ENCODE measurements at places on chromosomes 6 and 20.

DNA sequence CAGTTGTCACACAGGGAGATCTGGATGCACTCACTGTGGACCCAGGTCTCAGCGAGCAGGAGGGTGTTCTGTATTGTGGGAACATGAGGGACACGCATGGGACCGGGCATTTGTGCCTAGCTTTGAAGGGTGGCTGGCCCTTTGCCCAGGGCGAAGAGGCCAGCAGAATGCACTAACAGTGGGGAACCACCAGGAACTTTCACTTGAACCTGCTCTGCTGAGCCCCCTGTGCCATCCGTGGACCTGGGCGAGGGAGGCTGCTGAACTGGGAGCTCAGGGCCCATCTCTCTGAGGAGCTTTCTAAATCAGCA lies 1.2 kb upstream of the ULBP2 start:
- no peak for DNase-seq

DNA sequence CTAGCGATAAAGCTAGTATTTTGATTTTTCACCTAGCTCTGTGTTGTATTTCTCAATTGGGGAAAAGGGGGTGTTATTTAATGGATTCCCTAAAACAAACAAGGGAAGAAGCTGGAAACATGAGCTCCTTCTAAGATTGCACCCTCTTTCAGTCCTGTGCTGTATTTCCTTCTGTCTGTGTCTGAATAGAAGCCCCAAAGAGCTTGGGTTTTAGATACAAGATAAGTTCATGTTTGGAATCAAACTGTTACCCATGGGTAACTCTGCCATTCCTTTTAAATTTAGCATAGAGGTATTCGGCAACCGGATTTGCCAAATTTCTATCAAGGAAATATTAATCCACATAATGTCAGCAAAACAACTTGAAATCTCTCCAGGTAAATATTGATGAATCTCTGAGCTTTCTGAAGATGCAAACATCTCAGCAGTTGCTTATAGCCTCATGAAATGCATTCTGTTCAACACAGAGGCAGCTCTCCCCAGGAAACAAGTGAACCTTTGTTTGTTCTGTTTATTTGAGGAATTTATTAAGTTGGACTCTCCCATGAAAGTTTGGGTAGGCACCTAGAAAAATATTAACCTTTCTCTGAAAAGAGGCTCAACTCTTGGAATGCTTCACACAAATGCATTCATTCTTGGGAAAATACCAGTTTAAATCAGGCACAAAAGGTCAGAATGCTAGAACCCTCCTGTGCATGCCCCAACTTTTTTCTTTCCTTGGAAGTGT lies 9.9 kb upstream of the SCGN start:
- DNase-seq: no peak

DNA sequence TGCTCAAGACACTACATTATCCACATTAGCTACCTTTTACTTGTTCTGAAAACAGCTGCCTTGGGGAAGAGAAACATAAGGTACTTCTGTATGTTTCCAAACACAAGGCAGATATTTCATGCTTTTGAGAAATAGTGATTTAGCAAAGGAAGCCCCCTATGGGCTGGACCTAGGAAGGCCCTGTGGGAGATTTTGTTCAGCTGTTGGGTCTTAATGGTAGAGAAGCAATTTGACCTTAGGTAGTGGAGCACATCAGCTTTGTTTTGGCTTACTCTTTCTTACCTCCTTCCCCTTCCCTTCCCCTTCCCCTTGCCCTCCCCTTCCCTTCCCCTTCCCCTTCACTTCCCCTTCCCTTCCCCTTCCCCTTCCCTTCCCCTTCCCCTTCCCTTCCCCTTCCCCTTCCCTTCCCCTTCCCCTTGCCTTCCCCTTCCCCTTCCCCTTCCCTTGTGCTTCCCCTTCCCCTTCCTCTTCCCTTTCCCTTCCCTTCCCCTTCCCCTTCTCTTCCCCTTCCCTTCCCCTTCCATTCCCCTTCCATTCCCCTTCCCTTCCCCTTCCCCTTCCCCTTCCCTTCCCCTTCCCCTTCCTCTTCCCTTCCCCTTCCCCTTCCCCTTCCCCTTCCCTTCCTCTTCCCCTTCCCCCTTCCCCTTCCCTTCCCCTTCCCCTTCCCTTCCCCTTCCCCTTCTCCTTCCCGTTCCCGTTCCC lies 84.6 kb downstream of the ANKS1A start:
- no peak for DNase-seq

DNA sequence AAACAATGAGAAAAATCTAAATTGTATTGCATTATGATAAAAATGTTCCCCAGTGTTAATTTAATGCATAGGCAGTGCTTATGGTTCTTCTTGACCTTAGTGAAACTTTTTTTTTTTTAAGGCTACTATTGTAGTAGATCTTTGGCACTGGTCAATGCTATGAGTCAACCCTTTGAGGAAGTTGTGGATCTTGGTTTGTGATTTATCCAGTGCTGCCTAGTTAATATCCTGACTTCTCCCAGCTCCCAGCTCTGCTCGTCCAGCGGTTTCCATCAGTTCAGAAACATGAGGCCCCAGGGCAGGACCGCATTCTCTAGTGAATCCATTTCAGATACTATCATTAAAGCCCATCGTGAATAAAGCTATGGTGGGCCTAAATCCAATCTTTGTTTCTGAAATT lies 364.5 kb upstream of the JARID2 start:
- no peak for DNase-seq

GRCh38 chr6:37077905-37078296 lies 72.4 kb downstream of the FGD2 start:
- DNase-seq: no peak

- no peak for DNase-seq
Observed at GRCh38 chr6:130752267-130752666, 74.9 kb upstream of the SMLR1 start.

DNA sequence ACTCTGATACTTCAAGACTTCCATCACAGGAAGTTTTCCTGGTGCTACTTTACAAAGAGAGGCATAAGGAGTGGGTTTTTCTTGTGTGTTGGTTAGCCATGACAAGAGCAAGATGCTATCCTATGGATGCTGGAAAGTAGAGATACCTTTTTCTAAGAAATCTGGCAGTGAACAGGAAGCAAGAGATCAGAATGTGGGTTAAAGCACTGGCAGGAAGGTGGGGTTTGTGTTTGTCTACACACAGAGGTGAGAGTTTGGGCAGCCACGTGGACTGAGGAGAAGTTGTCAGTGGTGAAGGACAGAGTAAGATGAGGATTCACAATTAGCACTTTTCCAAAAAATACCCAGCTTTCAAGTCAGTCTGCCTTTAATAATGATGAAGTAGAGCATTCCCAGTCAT lies 17.9 kb downstream of the SLC2A12 start:
- no peak for DNase-seq

DNA sequence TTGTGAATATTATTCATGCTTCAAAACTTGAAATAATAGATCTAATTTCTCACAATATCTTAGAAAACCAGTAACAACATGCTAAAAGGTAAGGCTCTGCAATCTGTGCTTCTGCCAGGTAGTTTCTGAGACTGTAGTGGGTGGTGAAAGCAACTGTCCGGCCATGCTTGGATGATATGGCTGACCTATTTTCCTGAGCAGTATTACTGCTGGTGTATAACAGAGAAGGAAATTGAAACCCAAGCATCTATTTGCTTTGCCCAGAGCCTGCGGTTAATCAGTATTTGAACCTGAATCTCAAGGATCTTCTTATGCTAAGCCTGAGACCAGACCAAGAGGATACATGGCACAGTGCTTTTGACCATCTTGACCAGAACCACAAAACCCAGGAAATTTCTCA lies 563.8 kb downstream of the COL12A1 start:
- DNase-seq: no peak

- DNase-seq: no peak
Observed at GRCh38 chr6:52045033-52045432, 42.4 kb downstream of the PKHD1 start.

DNA sequence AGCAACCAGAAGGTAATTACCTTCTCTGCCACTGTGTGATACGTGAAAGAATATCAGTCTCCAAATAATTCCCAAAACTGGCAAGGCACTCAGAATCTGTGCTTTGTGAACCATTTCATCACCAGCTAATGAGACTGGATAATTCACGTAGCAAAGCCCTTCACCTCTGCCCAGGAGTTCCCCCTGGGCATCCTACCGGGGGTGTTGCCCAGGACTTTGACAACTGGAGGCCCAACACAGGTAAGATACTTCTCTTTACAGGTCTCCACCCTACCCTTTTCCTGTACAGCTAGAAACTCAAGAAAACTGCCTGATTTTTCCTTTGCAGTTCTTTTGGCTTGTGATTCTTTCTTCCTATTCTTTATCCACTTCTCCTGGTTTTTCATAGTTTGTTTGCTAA lies 2.7 kb upstream of the CD24 start:
- no peak for DNase-seq

DNA sequence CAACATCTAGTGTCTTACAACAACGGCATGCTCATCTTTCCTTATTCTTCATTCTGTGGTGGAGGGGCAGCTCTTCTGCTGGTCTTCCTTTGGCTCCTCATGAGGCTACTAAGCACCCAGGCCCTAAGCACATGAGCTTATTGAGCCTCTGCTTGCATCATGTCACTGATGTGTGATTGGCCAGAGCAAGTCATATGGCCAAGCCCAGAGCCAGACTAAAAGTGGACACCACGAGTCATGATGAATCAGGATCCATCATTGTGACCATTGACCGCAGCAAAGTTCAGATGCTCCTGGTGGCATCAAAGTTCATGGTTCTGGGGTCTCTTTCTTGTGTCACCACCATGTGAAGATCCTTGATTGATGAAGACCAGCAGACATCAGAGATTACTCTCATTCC lies 192.0 kb upstream of the FOXA2 start:
- DNase-seq: no peak

- no peak for DNase-seq
Observed at GRCh38 chr6:4554645-4555044, 221.6 kb upstream of the CDYL start.

GRCh38 chr6:10429638-10430427 lies 15.0 kb upstream of the TFAP2A start:
- DNase-seq: no peak

DNA sequence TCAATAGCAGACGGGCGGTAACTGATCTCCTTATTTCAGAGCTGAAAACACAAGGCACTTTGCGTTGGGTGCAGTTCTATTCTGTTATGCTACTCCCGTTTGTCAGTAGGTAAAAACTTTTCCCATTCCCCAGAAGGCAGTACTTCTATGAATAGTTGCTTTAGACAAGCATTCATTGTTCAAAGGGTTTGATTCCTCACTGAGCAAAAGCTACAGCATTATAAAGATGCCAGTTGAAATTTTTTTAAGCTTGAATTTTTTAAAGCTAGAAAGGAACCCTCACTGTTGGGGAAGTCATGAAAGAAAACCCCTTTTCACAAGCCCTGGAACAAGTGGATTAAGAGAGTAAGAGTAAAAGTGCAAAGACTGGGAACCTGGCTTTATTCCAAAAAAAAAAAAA lies 42.3 kb downstream of the FUT9 start:
- DNase-seq: no peak

- no peak for DNase-seq
Observed at GRCh38 chr6:6455272-6455671, 133.2 kb upstream of the LY86 start.

DNA sequence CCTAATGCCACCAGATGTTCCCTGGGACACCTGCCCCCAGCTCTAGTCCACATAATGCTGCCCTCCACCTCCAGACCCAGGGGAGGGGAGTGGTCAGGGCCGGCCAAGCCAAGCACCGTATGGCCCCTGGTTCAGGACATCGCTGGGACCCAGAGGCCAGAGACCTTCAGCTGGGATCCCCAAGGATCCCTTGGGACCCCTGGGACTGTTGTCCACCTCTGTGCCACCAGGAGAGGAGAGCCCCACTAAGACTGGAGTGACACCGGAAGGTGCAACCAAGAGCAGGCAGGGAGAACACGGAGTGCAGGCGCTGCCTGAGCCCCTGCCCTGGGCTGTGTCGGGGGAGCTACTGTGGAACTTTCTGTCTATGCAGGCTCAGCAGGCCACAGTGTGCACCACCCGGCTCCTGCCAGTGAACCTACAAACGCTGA lies 43.6 kb downstream of the CTCFL start:
- DNase-seq: peak; percentile 87

DNA sequence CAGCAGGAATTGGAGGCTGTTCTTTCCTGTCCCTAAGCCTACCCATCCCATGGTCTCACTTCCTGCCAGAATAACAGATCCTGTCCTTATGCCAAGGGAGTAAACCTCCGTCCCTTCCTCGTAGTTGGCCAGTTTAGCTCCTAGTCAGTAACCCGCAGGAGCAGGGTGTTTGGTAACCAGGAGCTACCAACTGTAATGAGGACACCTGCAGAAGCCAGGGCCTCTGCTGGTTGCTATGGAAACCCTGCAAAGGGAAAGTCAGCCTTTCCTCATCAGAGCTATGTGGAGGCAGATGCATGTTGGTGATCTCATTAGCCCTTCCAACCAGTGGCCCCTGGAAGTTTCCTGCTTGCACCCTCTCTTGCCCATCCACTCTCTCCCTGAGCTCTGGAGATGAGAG lies 368.2 kb upstream of the SULF2 start:
- no peak for DNase-seq

DNA sequence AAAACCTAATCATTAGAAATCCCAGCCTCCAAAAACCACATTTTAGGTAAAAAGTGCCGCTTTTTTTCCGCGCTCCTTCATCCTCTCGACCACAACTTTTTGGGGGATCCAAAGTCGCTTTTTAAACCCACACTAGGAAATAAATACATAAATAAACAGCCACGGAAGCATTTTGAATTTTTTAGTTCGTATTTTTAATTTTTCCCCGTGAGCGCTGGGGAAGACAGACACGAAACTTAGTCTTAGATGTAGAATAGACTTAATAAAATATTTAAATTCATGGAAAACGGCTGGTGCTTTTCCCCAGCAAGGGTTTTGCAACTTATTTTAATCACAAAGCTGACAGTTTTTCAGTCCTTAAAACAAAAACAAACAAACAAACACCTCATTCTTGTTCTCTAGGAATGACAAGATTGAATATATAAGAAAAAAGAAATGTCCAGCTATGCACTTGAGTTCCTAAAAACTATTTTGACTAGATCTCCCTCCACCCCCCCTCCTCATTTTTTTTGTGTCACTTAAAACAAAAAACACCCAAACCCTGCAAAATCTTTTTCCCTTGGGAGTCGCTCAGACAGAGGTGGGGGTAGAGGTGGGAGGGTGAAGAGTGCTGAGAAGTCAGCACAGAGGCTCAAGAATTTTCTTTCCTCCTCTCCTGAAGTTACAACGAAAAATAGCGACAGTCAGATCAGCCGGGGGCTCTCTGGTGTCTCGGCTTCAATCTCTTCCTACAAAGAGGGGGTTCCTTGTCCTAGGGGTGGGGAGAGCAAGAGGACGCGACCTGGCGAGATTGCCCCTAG lies 43.4 kb upstream of the SUPT3H start:
- DNase-seq: no peak

Data from germinal center (tissue), 1 donor.